ENCODE measurements at places on chromosomes 7 and 10. TPM values are rescaled to one million over a fixed set of nuclear protein-coding genes. Genes with fewer than 3 reads are reported as not detected.

HTR5A gene
- total RNA-seq: not detected

- H3K4me3 ChIP-seq: no peak overlapping the region
- DNase-seq: no peak
- no peaks in the 10 kb centered on the region for H3K4me1 ChIP-seq
- no peaks in the 10 kb centered on the region for H3K27me3 ChIP-seq
- no peak overlapping the region for H3K27ac ChIP-seq
Observed at GRCh38 chr7:111660478-111660877, 98.2 kb upstream of the IMMP2L start.

DNA sequence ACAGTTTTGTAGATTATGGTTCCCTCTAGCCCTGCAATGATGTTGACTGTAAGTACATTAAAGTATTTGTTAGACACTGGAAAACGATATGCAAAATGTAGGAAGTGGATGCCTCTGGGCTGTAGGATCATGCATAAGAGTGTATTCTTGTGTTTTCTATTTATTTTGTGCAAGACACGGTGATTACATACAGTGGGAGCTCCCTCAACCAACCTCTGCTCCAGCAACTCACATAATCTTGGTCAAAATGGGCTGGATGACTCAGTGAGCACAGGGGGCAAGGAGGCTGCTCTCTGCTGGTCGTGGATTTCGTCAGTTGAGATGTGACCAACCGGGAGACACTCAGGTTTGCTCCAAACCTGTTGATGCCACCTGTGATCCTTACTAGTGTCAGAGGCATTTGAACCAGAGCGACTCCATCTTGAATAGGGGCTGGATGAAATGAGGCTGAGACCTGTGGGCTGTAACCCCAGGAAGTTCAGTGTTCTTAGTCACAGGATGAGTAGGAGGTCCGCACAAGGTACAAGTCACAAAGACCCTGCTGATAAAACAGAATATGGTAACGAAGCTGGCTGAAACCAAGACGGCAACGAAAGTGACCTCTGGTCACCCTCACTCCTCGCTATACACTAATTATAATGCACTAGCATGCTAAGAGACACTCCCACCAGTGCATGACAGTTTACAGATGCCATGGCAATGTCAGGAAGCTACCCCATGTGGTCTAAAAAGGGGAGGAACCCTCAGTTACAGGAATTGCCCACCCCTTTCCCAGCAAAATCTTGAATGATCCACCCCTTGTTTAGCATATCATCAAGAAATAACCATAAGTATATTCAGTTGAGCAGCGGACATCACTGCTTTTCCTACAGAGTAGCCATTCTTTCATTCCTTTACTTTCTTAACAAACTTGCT is 56.4 kb upstream of the FAM20C start:
- no peak overlapping the region for H3K27ac ChIP-seq
- H3K27me3 ChIP-seq: 0 out of 2 replicates have a peak, but pooled peaks cover 3% of the 10 kb centered on the region
- H3K4me3 ChIP-seq: no peak overlapping the region
- no peaks in the 10 kb centered on the region for H3K4me1 ChIP-seq
- H3K36me3 ChIP-seq: no peaks in the 10 kb centered on the region

DNA sequence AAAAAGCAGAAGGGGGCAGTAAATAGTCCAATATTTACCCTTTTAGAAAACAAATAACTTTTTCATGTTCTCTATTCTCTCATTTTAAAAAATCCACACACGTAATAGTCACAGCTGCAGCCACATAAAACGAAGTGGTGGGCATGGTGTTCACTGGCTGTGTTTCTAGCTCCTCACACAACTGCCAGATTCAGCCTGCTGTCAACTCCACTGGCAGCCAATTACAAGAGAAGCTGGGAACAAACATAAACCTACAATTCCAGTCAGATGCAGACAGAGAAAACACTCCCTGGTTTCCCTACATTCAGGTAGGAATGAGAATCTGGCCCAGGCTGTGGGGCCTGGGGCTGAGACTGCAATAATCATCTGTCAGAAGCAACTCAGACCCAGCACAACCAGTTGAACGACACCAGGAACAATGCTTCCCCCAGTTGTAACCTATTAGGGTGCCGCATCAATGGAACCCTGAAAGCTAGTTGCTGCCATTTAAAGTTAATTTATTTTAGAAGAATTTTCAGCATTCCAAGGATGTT is 29.1 kb downstream of the ERCC6 start:
- H3K27ac ChIP-seq: no peak overlapping the region
- no peaks in the 10 kb centered on the region for H3K4me1 ChIP-seq
- peaks cover 11% of the 10 kb centered on the region for H3K36me3 ChIP-seq

- peaks cover 30% of the 10 kb centered on the region for H3K27me3 ChIP-seq
- H3K36me3 ChIP-seq: no peaks in the 10 kb centered on the region
- no peak overlapping the region for H3K27ac ChIP-seq
- no peaks in the 10 kb centered on the region for H3K4me1 ChIP-seq
Observed at GRCh38 chr10:43808136-43808535, 159.5 kb upstream of the ZNF32 start.

THSD7A gene
- total RNA-seq: 4.0 TPM

DNA sequence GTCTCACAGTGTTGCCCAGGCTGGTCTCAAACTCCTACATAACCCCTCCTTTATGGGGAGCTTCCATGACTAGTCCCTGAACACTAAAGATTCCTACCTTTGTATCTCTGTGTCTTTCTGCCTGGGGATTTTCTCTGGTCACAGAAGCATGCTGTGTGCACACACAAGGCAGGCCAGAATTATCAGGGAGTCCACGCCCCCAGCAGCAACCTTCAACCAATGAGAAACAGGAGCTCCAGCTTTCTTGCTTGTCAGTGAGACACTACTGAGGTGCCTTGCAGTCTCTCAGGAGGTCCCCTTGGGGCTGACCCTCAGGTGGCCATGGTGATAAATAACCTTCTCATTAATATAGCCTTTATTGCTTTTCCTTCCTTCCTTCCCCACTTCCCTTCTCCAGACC is 45.1 kb upstream of the AUTS2 start:
- no peak overlapping the region for H3K4me3 ChIP-seq
- no peaks in the 10 kb centered on the region for H3K4me1 ChIP-seq
- DNase-seq: no peak
- H3K36me3 ChIP-seq: no peaks in the 10 kb centered on the region
- no peaks in the 10 kb centered on the region for H3K27me3 ChIP-seq

Measured in PC-9 (cell line).